Ecto neural progenitor cell (in vitro differentiated cells): ENCODE measurements at places on chromosomes 2 and 18.

DNA sequence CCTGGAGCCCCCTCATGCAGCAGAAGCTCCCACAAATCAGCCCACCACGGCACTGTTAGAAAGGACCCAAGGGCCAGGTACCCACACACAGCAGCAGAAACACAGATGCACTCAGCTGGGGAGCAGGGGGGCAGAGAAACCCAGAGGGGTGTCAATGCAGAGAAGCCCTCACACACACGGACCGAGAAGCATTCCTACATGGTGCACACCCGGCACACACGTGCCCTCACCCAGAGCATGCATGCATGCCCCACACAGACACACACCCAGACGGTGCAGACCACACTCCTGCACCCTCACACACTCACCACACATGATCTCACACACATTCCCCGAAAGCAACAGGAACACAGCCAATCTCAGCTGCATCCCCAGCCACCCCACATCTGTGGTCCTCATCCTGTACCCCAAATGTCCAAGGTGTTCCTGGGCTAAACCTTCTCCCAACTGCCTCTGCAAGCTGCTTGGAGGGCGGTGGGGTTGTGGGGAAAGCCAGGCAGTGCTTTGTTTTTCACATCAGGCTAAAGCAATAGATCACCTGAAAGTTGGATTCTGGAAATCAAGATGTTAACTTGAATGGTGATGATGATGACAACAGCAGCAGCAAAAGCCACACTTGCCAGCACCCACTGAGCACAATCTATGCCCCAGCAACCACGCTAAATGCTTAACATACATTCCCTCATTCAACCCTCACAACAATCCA is 102.3 kb downstream of the ZFP36L2 start:
- DNase-seq, result peak; percentile 43

DNA sequence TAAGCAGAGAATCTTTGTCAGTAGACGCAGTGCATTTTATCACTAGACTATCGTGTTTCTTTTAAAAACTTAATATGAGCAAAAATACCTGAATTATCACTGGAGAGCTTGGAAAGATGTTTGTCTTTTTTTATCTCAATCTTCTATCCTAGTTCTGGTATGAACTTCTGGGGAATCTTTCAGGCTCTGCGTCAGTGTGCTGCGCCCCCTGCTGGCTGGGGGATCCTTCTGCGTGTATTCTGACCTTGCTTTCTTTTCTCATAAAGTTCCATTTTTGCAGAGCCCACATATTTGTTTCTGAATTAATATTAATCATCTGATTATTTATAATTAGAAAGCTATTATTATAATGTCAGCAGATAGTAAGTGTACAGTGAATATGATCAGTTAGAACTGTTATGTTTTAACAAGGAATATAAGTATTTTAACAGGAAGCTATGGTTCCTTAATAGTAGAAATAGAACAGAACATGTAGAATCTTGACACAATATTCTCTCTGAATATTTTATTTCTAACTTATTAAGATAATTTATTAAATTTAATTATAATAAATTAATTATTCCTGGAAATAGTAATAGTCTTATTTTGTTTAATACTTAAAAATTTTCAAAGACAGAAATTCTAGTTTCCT is 945.0 kb upstream of the CRIM1 start:
- peak; percentile 64 for DNase-seq

GRCh38 chr18:55419132-55419946 is 168.7 kb downstream of the TCF4 start:
- DNase-seq, result no peak

- no peak for DNase-seq
Measured at GRCh38 chr2:119700866-119701265, 21.9 kb downstream of the TMEM177 start.

GRCh38 chr2:178427458-178427857 is 23.5 kb downstream of the PRKRA start:
- no peak for DNase-seq

DNA sequence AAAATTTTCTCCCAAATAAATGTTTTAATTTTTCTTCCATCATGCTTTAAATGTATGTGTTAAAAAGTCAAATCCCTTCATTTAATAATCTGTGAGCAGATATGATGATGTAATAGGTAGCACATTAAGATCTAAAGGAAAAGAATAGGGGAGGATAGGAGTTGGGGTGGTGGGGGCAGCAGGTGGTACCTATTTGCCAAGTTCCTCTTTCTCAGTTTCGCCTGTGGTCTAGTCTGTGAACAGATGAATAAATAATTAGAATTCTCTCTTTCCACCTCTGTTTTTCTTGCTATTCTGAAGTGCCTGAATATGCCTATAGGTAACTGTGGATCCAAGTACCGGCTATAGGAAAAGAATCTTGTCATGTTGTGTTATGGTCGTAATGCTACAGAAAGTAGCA is 152.5 kb downstream of the NRXN1 start:
- DNase-seq, result no peak

- no peak for DNase-seq
Measured at GRCh38 chr2:156874707-156875106, 382.8 kb upstream of the GALNT5 start.

GRCh38 chr2:105239924-105240323 is 1.6 kb upstream of the GPR45 start:
- no peak for DNase-seq
